Stimulated activated CD8-positive, alpha-beta memory T cell treated with anti-CD3 and anti-CD28 coated beads, Interleukin-7, amount 100 ng/mL, for 48 hours (primary cell): ENCODE measurements at places on chromosomes 6 and 20.

- no peak for DNase-seq
Measured at GRCh38 chr20:39751557-39752137, 789.5 kb downstream of the DHX35 start.

DNA sequence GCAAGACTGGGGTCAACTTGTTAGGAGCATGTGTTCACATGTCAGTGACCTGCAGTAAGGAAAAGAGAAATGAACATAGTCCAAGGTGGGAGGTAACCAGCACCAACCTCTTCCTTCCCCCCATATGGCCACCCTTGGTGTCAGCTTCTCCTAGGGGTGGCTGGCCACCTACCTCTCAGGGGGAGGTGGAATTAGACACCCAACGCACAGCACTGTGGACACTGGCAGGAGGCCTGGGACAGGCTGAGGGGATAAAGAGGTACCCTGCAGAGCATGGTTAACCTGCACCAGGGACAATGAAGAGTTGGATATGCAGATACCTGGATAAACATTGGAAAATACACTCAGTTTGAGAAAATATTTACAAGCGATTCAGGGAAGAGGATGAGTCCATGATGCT is 84.5 kb downstream of the IYD start:
- no peak for DNase-seq

- DNase-seq = no peak
Measured at GRCh38 chr6:32519118-32519909, 10.8 kb downstream of the HLA-DRB5 start.

DNA sequence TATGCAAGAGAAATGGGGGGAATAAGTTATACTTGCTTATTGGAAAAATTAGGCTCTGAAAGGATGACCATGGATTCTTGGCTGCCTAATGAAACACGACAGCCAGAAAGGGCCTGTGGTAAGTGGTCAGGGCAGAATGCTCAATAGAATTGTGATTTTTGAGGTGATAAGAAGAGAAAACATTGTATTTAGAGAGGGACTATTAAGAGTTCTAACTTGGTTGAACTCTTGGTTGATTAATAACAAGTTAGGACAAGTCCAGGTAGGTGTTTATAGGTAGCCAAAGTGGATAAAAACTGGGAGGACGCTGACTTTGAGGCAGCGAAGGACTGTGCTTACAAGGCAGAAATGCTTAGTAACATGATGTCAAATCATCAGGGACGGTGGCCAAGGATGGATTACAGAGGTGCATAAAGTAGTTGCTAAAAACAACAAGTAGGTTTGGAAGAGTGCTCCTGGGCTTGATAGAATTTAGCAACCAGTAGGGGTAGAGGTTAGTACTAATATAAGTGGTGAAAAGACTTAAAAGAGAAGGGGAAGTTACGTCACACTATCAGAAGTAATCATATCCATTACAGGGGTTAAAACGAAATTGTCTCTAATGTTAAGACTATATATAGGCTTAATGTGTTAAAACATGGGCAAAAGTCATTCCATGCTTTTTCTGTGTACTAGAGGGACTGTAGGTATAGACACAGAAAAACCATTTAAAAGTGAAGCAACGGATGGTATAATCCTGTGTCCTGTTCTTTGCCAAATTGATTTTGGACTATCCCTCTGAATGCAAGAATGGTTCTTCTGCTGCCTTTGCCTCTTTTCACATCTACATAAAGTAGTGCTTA is 98.6 kb downstream of the EYA4 start:
- DNase-seq = no peak

DNA sequence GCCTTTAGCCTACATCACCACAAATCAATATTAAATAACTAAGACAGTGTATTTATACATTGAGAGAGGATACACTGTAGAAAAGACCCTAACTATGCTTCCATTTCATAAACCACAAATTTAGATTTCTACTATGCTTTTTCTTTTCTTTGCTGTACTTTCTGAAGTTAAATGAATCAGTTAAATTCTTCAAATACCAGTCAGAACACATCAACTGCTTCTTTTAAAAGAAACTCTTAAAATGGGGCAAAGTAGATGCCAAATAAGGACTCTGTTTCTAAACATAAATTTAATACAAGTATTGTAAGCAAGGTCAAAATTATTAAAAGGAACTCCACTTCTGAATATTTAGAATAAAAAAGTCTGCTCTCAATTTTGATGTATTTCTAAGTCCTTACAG is 76.9 kb downstream of the GMDS start:
- DNase-seq = no peak

DNA sequence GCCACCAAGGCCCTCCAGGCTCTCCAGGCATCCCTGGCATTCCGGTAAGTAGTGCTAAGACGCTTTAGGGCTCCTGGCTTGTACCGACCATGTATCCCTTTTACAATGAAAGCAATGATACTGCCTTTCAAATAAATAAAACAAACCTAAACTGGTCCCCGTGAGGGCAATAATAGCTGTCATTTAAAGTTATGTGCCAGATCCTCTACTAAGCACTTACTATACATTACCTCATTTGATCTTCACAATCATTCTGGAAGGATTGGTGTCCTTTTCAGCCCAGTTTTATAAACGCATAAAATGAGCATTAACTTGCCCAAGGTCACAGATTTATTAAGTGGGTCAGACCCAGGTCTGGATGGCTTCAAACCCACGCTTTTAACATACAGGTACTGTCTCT is 114.7 kb downstream of the COL9A1 start:
- DNase-seq = no peak

DNA sequence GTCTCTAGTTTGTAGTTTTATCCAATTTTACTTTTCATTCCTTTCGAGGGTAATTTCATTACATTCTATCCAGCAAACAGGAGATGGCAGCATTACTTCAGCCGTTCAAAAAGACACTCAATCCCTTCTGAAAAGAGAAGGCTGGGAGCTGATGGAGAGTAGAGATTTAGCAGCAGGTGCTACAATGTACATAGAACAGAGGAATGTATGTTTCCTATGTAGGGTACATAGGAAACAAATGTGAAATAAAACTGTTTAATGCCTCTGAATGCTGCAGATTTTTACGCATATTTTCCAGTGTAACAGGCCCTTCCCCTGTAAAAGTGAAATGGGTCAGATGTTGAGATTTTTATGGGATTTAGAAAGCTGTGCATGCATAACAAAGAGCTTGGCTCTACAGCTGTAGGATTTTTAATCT is 16.0 kb downstream of the RPS12 start:
- no peak for DNase-seq

- no peak for DNase-seq
Measured at GRCh38 chr6:147906361-147906760, 397.9 kb downstream of the SAMD5 start.

DNA sequence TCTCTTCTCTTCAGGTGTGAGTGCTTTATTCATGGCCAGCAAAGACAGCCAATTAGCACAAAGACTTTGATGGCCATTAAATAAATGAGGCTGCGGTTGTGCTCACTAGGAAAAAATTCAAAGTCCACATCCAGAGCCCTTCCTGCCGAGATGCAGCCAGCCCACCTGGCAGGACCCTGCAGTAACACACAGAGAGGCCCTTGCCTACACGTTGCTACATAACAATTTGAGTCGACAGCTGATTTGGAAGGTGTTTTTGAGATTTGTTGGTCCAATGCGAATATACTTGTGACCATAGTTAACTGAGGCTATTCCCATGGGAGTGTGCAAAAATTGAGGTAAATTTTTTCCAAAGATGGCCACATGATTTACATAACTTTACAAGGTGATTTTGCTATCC is 605.4 kb upstream of the HTR1E start:
- no peak for DNase-seq

DNA sequence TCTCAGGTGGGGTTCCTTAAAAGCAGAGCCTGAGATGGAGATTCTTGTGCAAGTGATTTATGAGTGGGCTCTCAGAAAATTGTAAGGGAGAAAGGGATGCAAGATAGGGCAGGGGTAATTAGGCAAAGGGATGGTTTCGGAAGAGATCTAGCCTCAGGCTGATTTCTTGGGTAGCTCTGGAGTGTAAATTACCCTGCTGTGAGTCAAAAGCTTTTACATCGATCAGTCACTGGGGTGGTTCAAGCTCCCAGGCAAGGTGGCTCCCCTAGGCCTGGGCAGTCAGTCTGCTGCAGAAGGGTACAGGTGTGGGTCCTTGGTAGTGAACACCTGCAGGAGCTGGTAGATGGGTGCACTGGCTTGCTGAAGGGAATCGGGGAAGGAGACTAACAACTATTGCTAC is 11.1 kb upstream of the PM20D2 start:
- no peak for DNase-seq

DNA sequence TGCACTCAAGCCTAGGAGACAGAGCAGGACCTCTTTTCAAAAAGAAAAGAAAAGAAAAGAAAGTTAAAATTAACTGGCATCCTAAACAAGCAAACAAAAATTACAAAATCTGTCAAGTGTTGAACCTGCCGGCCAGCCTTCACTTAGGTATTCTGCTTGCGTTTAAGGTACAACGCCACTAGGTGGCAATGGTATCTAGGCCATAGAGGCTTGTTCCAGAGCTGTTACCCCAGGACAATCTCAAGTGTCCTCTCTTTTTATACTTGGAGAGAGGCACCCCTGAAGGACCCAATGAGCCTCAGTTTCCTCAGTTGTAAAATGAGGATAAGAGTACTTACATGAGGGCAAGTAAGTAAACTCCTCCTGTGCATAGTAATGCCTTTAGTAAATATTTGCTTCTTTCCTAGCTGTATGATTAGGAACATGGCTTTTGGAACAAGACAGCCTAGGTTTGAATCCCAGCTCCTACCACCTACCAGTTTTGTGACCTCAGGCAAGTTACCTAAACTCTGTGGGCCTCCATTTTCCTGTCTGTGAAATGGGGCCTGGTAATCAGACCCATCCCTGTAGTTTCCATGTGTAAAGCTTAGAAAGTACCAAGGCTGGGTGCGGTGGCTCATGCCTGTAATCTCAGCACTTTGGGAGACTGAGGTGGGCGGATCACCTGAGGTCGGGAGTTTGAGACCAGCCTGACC is 5.8 kb upstream of the PACSIN1 start:
- no peak for DNase-seq

DNA sequence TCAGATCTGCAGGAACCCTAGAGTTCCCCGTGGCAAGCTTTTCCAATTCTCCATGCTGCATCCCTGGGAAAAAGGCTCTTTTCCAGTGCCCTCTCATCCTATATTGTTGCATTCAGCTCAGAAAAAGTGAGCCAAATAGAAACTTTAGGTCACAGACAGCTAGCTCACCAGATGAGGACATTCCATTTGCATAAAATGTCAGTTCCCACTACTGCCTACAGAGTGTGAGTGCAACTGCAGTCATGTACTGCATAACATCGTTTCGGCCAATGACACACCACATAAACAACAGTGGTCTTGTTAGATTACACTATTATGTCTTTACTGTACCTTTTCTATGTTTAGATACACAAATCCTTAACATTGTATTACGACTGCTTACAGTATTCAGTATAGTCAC is 8.6 kb downstream of the HS3ST5 start:
- no peak for DNase-seq

GRCh38 chr6:121794630-121795029 is 359.2 kb downstream of the GJA1 start:
- no peak for DNase-seq

GRCh38 chr20:22127587-22127986 is 422.1 kb downstream of the PAX1 start:
- no peak for DNase-seq

- no peak for DNase-seq
Measured at GRCh38 chr20:35823937-35824336, 52.1 kb downstream of the PHF20 start.

- DNase-seq = no peak
Measured at GRCh38 chr6:47308552-47309290, 984 bp downstream of the TNFRSF21 start.

GRCh38 chr6:33885132-33886057 is 81.6 kb upstream of the MLN start:
- no peak for DNase-seq
